BE2C (cell line): ENCODE measurements at places on chromosomes 1 and 21.

GRCh38 chr1:151508833-151509232 lies 2.4 kb upstream of the CGN start:
- DNase-seq, result no peak

- no peak for DNase-seq
Measured at GRCh38 chr1:30505853-30506252, 217.5 kb downstream of the MATN1 start.

GRCh38 chr1:62237950-62238374 lies 43.3 kb downstream of the L1TD1 start:
- DNase-seq, result no peak

DNA sequence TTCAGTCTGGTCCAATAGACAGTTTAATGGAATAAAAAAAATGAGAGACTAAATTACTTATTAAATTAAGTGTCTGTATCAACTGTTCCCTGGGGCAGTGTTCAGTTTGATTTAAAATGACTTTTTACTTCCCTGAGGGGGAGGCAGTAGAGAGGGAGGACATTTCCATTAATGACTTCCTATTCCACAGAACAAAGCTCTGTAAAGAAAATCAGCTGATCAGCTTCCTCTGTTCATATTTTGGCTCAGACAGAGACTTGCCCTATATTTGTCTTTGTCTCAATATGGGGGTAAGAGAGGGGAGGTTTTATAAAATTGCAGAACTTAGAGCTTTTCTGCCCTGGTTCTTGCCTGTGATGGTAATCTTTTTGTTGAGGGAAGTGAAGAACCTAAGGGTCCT lies 8.4 kb downstream of the CFAP126 start:
- peak; percentile 19 for DNase-seq

GRCh38 chr1:26861889-26862378 lies 1.0 kb upstream of the SFN start:
- no peak for DNase-seq

DNA sequence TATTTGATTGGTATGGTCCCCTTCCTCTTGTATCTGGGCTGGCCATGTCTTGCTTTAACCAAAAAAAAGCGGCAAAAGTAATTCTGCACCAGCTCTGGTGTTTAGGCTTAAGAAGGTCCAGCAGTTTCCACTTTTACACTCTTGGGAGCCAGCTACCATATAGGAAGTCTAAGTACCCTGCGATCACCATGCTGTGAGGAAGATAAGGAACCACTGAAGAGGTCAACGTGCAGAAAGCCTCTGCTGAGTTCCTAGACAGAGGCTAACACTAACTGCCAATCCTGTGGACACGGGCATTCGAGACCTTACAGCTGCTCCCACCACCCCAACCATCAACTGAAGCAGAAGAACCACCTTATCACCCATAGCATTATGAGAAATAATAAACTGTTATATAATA lies 331.4 kb downstream of the VAV3 start:
- no peak for DNase-seq

DNA sequence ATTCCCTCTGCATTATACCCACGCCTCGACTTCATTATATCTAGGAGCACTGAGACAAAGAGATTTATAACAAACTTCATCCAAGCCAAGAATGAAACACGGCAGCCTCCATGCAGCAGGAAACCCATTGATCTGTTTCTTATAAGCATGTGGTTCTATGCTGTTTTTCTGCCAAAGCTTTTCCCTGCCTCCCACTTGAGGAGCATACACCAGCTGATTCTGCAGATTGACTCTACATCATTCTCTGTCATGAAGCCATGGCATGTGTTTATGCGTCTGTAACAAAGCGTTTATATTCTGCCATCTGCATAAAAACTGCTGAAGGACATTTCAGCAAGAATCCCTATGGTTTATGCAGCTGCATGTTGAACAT lies 102.0 kb downstream of the CYYR1 start:
- DNase-seq, result no peak

DNA sequence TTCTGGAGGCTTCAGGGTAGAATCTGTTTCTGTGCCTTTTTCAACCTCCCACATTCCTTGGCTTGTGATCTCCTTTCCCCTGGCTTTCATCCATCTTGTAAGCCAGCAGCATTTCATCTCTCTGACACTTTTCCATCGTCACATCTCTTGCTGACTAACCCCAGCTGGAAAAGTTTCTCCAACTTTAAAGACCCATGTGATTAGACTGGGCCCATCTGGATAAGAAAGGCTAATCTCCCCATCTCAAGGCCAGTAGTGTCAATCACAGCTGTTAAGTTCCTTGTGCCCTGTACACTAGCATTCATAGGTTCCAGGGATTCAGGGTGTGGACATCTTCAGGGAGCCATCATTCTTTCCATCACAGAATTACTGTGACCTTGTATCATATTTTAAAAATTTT lies 452.1 kb downstream of the TTLL7 start:
- no peak for DNase-seq

DNA sequence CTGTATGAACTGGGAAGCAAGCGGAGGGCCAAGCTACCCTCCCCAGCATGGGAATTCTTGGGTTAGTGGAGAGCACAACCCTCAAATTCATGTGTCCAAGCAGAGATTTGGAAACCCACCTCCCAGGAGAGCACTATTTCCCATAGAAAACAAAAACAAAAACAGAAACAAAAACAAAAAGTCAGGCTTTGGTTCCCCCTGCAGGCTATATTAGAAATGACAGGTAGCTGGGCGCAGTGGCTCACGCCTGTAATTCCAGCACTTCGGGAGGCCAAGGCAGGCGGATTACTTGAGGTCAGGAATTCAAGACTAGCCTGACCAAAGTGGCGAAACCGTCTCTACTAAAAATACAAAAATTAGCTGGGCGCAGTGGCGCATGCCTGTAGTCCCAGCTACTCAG lies 10.8 kb downstream of the MINDY1 start:
- DNase-seq, result peak; percentile 37

- no peak for DNase-seq
Measured at GRCh38 chr1:208604295-208604694, 360.1 kb upstream of the PLXNA2 start.

GRCh38 chr1:238318294-238319110 lies 427.8 kb upstream of the ZP4 start:
- no peak for DNase-seq

DNA sequence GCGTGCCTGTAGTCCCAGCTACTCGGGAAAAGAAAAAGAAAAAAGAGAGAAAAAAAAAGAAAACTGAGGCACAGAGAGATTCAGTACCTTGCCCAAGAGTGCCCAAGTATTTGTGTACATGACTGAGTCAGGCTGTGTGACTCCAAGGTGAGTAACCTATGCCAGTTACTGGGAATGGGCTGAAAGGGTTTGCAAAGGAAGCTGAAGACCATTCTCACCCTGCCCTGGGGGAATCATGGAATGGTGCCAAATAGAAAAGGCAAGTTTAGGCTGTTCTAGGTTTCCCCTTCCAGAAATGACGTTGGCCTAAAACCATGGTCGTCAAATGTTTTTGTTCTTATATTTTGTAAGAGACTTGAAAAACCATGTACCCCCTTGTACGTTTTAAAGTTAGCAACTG lies 37.9 kb upstream of the LRIG2 start:
- DNase-seq, result no peak

DNA sequence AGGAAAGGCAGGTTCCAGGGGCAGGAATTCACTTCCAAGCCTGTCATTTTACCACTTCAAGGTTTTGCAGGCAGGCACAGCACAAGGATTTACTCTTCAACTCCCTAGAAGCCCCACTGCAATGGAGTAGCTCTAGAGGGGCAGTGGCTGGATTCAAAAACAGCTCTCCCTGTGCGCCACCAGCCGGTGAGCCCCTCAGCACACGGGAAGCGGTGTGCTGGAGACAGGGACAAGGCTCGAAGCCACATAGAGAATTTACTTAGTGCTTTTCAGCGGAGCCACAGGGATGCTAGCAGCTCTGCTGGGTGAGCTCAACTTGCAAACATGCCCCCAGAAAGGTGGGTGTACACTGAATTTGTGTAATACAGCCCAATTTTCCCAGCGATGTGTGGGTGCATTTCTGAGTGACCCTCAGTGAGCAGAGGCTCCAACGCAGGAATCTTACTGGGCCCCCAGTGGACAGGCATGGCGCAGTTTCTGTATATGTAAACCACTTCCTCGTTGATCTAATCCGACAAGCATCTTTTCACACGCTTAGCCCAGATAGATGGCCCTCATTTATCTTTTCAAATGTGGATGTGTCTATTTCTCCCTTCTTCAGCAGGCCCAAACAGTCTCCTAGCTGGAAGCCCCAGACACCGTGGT lies 10.9 kb downstream of the VWA5B1 start:
- DNase-seq, result no peak

DNA sequence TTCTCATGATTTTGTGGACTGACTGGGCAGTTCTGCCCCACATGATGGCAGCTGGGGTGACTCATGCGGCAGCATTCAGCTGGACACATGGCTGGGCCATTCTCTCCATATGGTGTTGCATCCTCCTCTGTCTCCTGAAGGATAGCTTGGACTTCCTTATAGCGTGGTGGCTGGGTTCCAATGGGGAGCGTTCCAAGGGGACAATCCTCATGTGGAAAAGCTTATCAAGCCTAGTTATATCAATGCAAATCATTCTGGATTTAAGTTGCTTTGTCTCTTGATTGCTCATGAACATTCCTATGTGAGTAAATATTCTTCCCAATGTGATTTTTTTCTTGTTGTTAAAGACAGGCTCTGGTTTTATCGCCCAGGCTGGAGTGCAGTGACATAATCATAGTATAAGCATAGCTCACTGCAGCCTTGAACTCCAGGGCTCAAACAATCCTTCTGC lies 13.2 kb upstream of the SLC2A1 start:
- peak; percentile 24 for DNase-seq

- DNase-seq, result no peak
Measured at GRCh38 chr1:117077267-117077666, 17.1 kb downstream of the TTF2 start.

- DNase-seq, result no peak
Measured at GRCh38 chr1:116873680-116874271, 35.9 kb upstream of the PTGFRN start.

DNA sequence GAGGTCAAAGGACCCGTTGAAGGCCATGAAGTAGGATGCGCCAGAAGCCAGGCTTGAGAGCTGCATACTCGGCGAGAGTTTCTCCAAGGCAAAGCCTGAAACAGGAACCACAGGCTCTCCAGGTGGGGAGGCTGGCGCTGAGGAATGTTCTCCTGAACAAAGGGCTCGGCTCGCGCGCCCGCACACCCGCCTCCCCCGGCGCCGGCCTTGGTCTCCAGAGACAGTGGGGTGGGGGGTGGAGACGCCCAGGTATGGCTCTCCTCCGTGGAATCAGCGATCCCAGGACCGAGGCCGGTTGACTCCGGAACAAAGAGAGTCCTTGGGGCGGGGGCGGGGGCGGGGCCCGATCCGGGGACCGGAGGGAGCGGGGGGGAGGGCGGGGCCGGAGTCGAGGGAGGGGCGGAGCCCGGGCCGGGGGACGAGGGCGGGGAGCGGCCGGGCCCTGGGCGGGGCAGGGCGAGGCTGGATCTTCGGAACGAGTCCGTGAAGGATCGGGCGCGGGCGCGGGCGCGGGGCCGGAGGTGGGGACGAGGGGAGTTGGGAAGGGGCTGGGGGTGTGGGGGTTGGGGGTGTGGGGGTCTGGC lies 85.0 kb downstream of the NKAIN1 start:
- DNase-seq, result peak; percentile 84

DNA sequence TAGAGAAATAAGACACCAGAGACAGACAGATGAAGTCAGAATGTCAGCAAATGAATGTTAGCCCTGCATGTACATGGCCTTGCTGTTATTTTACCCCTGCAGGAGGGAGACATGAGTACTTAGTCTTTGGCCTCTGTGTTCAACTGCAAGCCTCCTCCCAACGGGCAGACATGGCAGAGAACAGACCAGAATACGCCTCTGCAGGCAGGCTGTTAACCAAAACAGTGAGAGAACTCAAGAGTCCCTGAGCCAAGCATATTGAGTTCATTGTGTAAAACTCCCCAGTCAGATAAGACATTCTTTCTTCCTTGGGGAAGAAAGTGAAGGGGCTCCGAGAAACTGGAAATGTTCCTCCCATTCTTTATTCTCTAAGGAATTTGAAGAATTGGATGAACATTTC lies 150.9 kb downstream of the PHTF1 start:
- DNase-seq, result no peak

GRCh38 chr1:110672001-110672752 lies 2.6 kb downstream of the KCNA3 start:
- DNase-seq, result peak; percentile 42

- DNase-seq, result peak; percentile 14
Measured at GRCh38 chr1:192580351-192580962, 4.9 kb downstream of the RGS1 start.

DNA sequence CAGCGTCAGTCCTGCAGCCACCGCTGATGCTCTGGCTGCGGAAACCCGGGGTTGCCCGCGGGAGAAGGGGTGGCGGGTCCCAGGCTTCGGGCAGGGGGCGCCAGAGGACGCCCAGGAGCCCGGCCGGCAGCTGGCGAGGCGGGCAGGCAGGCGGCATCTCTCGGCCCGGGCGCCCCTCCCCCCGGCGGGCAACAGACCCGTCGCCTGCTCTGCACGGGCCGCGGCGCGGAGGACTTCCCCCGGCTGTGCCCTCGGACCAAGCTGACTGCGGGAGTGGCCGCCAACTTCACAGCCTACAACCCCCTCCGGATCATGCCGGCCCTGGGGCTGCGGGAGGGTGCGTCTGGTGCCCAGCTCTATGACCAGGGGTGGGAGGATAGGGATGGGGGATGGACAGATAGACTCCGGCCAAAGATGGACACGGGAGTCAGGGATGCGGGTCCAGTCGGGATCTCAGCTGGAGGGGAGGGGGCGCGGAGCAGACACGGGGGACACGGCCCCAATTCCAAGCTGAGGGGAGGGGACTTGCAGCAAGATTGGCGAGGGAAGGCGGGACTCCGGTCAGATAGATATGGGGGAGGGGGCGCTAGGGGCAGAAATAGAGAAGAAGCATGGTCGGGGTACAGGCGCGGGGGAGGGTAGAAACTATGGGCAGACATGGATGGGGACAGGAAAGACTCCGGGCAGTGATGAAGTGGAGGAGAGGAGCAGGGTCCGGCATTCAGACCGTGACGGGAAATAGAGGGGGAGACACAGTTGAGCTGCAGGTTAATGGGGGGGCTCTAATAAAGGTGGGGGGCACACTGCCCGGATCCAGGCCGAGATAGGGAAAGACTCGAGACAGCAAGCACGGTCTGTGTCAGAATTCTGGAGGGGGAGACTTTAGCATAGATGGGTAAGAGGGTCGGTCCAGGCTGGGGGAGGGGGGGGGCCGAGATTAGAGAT lies 1.1 kb downstream of the ADGRB2 start:
- peak; percentile 90 for DNase-seq

DNA sequence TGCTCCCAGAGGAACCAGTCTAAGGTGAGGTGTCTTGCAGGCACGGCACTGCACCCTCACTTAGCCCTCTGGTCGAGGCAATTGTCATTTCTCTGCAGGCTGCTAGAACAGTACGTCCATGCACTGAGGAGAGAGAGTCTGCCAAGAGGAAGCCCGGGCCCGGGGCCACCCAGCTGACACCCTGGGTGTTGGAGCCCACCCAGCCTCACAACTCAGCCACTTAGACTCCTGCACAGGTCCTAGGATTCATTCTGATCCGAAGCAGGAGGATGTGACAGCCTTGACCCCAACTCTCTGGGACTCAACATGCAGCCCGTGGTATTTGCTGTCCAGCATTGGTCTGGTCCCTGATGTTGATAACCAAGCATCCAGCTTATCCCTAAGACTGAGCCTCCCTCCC lies 111.9 kb downstream of the ADSS2 start:
- DNase-seq, result no peak
